ENCODE measurements at places on chromosomes 7 and 10.

DNA sequence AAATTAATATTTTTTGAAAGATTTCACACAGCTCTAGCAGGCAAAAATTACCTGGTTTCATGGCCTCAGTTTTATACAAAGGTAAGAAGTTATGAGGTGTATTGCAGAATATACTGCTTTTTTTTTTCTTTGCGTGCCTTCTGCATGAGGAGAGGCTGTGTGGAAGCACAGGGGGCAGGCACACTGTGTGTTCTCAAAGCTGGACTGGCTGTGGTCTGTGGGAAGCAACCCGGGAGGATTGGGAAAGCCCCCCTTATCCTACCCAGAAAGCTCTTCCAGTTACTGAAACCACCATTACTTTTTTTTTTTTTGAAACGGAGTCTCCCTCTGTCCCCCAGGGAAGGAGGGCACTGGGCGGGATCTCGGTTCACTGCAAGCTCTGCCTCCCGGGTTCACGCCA, 25.0 kb downstream of the ADARB2 start:
- no peak for DNase-seq

GRCh38 chr7:111982133-111982532, 224.1 kb downstream of the DOCK4 start:
- DNase-seq: no peak

GRCh38 chr7:34298492-34299013, 359.5 kb upstream of the NPSR1 start:
- DNase-seq: no peak

- no peak for DNase-seq
Measured at GRCh38 chr10:25050402-25050801, 34.0 kb downstream of the THNSL1 start.

- no peak for DNase-seq
Measured at GRCh38 chr10:113965077-113965476, 78.6 kb upstream of the ADRB1 start.

GRCh38 chr7:36372156-36372555, 17.5 kb upstream of the ANLN start:
- no peak for DNase-seq
